ENCODE measurements at places on chromosomes 2 and 18.
A peak's percentile ranks its signal among the peaks of the same experiment; 100 is the strongest.

DNA sequence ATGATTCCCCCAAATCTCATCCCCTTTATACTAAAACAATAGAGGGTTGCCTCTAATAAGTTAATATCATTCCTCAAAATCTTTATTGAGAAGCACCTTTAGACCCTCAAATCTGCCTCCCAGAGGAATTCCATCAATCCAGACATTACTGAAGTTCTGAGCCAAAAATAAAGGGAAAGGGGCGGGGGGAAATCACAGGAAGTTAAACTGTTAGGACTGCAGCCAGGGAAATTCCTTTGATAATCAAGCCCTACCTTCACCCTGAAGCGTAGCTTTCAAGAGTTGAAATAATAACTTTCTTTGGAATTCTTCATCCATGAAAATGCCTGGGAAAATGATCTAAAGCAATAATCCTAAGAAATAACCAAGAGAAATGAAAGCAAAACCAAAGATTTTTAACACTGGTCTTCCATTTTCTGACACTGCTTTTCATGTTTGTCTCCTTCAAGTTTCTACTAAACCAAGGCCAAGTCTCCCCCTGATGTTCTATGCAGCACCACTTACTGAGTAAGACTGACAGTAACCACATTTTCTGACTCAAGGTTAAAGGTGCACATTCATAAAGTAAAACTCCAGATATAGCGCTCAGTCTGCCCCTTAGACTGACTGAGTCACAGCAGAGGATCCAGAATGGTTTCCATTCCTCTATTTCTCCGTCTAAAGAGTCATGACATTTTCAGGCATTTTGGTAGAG, 78.2 kb downstream of the TCF4 start:
- DNase-seq = peak; percentile 96

- no peak for DNase-seq
Measured at GRCh38 chr2:113602869-113603466, 24.1 kb upstream of the RABL2A start.

DNA sequence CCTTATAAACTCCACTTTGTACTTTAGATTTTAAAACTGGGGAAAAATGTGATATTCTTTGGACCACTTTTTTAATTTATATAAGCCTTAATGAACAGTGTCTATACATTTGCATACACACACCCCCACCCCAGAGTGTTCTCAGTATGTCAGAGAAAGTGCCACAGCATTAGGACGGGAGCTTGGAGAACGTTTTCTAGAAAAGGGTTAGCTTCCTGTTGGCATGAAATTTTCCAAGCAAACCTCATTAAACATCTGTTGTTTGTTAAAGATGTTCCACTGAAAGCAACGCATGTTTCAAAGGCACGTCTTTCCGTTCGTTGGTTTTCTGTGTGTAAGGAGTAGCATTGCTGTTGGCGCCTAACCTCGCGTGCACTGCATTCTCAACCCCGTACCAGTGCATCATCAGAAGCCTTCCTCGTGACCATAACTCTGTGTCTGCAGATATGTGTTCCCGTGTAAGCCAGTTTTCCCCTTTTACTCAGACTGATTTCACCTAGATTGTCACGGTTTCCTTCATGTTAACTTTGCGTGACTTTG, 228.5 kb downstream of the ALPK2 start:
- DNase-seq = no peak

GRCh38 chr2:10584242-10584753, 105.5 kb downstream of the NOL10 start:
- no peak for DNase-seq

DNA sequence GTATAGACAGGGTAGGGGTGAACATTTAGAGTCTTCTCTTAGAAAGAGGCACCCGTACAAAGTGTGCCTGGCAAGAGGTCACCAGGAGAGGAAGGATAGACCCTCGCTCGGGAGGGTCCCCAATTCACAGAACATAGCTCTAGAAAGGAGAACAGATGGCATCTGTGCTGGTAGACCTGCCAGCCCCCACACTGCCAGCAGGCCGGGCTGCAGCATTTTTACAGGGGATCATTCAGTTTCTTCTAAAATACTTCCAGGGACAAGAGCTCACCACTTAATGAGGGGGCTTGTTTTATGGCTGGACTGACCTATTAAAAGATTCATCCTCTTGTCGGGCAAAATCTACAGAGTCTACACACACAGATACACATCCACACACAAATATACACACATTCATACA, 149.9 kb downstream of the SEPTIN10 start:
- DNase-seq = no peak

- no peak for DNase-seq
Measured at GRCh38 chr2:172734711-172735581, 699 bp upstream of the RAPGEF4 start.

GRCh38 chr2:110647777-110648176, 30.1 kb downstream of the BUB1 start:
- no peak for DNase-seq

GRCh38 chr2:40373111-40373510, 78.8 kb downstream of the SLC8A1 start:
- no peak for DNase-seq

- peak; percentile 33 for DNase-seq
Measured at GRCh38 chr2:102235491-102235890, 48.7 kb downstream of the IL1RL2 start.

GRCh38 chr2:10238396-10238795, 64.3 kb upstream of the HPCAL1 start:
- DNase-seq = no peak

- DNase-seq = no peak
Measured at GRCh38 chr2:138780446-138780880, 273 bp upstream of the NXPH2 start.

DNA sequence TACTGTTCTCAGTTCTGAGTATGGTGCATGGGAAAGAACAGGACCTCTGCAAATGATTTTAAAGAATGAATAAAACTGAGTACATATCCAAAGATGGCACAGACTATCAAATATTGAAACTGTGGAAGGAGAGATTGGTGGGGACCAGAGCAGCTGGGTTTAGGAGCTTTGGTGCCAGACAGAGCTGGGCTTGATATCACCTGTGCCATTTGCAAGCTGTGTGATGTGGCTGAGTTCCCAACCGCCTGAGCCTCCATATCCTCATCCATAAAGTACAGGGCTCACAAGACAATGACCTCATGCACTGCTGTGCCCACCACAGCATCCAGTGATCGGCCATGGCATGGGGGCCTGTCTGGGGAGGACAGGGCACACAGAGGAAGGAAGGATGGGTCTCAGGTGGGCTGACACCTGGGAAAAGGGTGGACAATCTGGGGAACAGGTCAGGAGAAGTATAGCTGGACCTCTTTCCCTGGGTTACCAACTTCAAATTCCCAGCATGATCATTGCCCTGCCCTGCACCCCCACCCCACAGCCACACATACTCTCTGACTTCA, 83.9 kb upstream of the RAB6C start:
- no peak for DNase-seq

DNA sequence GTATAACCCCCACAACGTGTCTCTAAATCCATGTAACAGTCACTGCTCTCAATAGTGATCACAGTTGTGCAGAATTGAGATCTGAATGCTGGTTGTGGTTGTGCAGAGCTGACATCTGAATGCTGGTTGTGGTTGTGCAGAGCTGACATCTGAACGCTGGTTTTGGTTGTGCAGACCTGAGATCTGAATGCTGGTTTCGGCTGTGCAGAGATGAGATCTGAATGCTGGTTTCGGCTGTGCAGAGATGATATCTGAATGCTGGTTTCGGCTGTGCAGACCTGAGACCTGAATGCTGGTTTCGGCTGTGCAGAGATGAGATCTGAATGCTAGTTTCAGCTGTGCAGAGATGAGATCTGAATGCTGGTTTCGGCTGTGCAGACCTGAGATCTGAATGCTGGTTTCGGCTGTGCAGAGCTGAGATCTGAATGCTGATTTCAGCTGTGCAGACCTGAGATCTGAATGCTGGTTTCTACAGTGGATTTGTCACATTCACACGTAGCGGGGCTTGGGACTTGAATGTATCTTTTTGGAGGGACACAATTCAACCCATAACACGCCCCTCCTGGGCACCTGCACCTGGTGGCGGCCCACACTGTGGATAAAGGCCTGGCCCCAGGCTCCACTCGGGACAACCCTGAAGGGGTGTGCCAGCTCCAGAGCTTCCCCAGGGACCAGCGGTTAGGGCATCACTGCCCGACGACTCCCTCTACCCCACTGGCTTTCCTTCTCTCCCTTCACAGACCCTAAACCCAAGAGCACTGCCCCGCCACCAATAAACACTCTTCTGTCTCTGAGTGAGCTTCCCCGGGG, 51.1 kb upstream of the SLC66A3 start:
- DNase-seq = no peak

- no peak for DNase-seq
Measured at GRCh38 chr2:241890524-241891235, 21.2 kb downstream of the RTP5 start.

DNA sequence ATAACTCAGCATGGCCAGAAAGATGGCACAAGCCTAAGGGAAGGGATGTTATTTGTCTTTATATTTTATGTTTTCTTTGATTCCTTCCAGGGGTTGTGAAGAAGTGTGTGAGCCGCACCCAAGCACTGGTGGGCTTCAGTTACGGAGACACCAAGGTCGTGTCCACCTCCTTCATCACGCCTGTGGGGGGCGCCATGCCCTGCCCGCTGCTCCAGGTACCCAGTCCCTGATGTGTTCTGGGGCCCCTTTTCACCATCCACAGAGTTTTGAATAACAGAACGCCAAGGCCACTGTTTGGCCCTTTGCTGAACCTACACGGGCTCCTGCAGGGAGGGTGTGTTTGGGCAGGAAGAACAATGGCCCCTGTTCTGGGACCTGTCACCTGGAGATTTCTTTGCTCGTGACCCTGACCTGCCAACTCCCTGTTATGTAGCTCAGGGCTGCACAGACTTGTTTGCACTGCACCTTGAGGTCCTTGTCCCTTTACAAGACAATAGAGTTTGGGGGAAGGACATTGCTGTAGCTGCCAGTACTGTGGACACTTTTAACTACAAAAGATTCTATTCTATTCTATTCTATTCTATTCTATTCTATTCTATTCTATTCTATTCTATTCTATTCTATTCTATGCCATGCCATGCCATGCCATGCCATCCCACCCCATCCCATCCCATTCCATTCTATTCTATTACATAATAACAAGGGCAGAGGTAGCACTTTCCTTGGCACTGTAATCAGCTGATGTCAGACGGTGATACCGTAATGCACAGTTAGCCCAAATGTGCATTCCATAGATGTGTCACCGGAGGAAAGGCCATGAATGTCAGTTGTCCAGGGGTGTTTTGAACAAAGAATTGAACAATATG, 48.2 kb upstream of the CNGA3 start:
- no peak for DNase-seq

GRCh38 chr2:24704692-24705091, 88.5 kb downstream of the PTRHD1 start:
- DNase-seq = no peak

- DNase-seq = no peak
Measured at GRCh38 chr2:134087371-134087921, 166.4 kb upstream of the MGAT5 start.

GRCh38 chr2:72078773-72079172, 68.9 kb downstream of the CYP26B1 start:
- DNase-seq = no peak

- no peak for DNase-seq
Measured at GRCh38 chr2:88499204-88499603, 46.7 kb upstream of the FOXI3 start.

DNA sequence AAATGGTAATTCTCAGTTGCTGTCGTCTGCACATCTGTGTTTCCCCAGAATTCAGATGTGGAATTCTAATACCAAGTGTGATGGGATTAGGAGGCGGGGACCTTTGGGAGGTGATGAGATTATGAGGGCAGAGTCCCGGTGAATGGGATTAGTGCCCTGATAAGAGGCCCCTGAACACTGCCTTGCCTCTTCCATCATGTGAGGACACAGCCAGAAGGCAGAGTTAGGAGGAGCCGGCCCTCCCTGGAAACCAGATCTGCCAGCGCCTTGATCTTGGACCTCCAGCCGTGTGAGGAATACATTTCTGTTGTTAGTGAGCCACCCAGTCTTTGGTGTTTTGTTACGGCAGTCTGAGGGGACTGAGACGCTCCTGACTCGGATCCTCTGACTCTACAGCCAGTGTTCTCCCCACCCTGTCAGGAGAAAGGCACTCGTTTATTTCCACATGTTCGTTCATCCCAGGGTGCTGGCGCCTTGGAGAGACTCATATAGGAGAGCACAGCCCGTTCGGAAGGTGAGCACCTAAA, 395.0 kb downstream of the ZNF516 start:
- DNase-seq = no peak

DNA sequence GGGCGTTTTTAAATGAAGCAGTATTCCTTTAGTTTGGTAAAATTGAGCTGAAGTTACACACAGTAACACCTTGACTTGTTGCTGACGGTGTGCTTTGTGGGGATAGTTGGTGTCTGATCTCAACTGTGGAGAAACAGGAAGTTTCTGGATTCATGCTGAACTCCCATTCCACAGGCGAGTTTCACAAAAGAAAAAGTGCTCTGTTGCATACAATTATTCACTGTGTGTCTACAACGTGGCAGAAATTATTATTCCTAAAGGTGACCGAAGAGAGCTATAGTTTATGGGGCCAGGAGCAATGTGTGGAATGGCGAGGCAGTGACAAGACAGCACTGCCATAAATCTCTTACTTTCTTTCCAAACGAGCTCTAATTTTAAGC, 463 bp upstream of the CABYR start:
- no peak for DNase-seq

GRCh38 chr2:192555740-192556139, 361.0 kb upstream of the TMEFF2 start:
- no peak for DNase-seq

DNA sequence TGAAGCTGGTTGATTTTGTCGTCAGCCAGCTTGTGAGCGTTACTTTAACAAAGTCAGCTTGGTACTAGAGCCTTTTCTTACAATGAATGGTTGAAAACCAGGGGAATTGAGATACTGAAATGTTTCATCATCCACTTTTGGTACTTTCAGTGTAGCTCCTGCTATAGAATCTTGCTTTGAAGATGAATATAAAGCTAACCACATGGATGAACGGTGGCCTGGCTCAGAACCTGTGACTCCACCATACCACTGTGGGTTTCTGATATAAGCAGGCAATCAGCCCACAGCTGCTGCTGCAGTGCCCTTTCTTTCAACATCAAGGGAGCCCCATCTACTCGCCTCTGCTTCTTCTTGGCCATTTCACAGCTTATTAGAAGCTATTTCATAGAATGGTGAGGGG, 53.2 kb upstream of the GPR45 start:
- DNase-seq = no peak
